ENCODE measurements at places on chromosomes 4 and X.

DNA sequence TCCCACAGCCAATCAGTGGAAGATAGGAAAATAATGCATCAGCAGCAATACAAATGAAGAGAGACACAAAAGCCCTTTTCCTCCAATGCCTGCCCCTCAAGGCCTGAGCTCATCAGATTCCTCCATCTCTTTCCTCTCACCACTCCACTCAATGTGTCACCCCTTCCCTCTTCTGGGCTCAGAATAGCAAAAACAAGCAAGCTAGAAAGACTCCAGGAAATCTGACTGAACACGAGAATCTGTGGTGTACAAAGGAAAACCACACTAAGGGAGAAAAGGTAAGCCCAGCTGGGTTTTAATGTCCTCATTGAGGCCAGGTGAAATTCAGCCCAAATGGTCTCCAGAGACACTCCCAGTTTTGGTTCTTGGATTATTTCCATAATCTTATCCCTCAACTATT is 46.3 kb downstream of the ARHGEF9 start:
- no peak for DNase-seq

DNA sequence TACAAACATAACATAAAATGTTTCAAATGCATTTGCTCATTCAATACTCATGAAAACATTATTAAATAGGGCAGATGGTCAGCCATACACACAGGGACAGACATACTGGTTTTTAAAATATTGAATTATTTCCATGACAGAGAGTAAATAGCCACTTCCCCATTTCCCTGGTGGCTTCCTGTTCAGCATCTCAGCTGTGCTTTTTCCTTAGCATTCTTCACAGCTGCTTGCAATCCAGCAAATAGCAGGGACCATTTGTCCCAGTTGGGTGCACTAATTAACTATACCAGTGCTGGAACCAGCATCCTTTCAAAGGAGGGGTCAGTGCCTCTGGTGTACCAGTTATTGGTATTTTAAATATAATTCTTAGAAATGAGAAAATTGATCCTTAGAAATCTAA is 964.7 kb downstream of the RAB28 start:
- no peak for DNase-seq

- no peak for DNase-seq
Measured at GRCh38 chrX:106302304-106302703, 134.2 kb downstream of the PWWP3B start.

DNA sequence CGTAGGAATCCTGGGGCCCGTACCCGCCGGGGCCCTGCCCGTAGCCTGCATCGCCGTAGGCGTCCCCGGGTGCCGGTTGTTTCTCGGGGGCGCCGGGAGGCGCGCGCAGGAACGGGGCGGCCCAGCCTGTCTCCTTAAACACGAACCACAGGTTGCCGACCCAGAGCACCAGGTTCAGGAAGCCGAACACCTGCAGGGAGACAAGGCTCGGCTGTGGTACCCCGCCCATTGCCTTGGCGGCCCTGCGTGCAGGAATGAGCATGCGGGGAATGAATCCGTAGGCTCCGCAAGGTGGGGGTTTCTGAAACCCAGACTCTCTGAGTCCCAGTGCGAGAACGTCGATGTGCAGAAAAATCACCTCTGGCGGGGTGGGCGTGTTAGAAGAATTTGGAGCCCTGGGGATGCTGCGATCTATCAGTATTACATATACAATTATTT is 5.4 kb upstream of the PRICKLE3 start:
- no peak for DNase-seq

GRCh38 chr4:109655396-109655795 is 47.8 kb downstream of the CASP6 start:
- DNase-seq = no peak
